ENCODE measurements at places on chromosomes 7 and 10.

GRCh38 chr7:112997831-112998230 is 88.8 kb downstream of the GPR85 start:
- no peak for DNase-seq

DNA sequence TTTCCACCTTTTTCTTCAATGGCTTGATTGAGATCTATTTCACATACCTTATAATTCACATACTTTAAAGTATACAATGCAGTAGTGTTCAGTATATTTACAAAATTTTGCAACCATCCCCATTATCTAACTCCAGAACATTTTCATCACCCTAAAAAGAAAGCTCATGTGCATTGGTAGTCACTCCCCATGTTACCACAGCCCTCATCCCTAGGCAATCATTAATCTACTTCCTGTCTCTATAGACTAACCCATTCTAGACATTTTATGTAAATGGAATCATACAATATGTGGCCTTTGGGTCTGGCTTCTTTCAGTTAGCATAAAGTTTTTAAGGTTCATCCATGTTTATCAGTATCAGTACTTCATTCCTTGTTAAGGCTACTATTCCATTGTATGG is 214.2 kb downstream of the WDR11 start:
- no peak for DNase-seq

DNA sequence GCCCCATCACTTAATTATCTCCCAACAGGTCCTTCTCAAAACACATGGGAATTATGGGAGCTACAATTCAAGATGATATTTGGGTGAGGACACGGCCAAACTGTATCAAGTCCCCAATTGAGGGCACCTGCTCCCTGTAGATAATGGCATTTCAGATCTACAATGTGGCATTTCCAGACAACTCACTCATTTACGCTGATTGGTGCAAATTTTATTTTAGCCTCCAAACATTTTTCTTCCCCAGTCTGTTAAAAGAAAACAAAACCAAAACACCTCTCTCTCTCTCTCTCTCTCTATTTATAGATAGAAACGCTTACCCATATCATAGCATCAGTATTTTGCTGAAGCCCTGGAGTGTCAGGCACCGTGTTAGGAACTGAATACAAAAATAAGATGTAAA is 148.7 kb upstream of the KLF6 start:
- DNase-seq: no peak

- no peak for DNase-seq
Measured at GRCh38 chr7:137772748-137773147, 74.0 kb downstream of the DGKI start.

DNA sequence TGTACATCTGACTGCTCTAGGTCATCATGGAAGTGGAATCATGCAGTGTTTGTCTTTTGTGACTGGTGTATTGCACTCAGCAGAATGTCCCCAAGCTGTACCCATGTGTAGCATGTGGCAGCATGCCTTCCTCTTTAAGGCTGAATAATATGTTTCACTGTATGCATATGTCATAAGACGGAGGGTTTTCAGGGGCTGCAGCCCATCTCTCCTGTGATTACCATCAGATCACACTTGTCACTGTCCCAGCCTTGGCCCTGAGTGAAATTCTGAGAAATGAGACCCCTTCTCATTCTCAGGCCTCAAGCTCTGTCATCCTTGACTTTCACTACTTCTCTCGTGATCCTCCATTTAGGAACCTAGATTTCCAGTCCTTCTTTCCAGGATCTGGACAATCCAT is 50.0 kb downstream of the CPXM2 start:
- DNase-seq: no peak

DNA sequence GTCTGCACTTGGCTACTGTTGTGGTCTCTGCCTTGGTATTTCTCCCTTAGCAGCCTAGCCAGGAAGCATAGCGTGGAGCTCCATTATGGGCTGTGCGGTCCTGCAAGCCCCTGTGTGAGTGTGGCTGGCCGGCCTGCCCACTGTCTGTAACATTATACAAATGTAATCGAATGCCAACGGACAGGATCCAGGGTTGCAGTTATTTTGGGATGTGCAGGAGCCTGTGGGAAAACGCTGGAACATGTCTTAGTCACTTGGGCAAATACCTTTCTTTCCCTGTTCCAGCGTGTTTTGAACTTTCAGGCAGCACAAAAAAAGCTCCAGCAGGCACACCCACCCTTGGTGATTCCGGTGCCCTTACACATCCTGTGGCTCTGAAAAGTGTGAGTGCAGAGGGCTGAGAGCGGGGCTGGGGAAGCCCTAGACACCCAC is 29.5 kb downstream of the BAG3 start:
- DNase-seq: no peak

DNA sequence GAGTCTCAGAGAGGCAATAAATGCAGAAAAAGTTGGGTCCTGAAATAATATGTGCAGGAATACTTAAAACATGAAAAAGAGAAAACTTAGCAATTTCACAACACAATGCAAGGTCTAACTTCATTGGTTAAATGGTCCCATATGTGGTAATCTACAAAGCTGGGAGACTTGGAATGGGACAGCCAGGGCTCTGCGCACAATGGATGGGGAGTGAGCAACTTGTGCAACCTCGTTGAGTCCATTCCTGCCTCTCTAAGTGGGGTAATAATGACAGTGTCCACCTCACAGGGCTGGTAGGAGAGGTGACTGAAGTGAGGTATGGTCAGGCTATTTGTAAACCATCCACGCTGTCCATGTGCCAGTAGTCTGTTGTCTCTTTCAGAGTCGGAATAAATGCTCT is 11.8 kb upstream of the EMX2 start:
- no peak for DNase-seq

- no peak for DNase-seq
Measured at GRCh38 chr10:24513155-24513554, 210.5 kb downstream of the ARHGAP21 start.

DNA sequence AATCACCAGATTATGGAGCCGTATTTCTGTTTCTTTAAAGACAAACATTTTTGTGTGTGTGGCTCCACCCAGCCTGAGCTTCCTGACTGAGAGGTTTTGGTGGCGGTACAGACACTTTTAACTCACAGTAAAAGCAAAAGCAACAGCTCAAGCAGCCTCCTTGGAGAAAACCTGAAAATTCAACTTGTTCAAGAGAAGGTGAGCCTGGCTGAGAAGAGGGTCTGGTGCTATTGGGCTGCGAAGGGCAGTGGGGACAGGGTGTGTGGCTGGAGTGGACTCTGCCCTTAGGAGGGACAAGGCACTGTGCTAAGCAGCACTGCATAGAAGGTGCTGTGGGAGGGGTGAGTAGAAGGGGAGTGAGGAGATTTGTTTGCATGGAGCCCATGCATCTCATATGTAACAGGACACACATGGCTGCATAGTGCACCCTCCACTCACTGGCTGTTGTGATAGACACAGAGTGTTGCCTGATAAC is at the start of gene GIMAP7:
GIMAP7 (plus strand) TSS at position 125 of the 475 bp plus-strand sequence. CDS start 5,103 bp downstream, outside the sequence.
- DNase-seq: no peak

DNA sequence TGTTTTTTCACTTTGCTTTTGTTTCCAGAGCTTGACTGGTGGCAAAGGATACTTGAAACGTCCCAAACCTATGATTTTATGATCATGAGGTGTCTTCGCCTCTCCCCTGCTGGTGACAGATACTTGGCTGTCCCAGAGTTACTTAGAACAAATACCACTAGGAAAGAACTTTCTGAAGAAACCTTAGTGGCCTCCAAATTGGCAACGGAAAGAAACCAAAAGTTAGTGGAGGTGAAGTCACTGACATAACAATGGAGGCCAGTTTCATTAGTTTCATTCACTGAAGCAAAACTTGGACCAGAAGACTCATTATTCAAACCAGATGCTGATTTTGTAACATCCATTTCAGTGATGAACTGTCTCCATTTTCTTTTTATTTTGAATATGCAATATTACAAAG is 68.6 kb downstream of the JAZF1 start:
- DNase-seq: no peak

DNA sequence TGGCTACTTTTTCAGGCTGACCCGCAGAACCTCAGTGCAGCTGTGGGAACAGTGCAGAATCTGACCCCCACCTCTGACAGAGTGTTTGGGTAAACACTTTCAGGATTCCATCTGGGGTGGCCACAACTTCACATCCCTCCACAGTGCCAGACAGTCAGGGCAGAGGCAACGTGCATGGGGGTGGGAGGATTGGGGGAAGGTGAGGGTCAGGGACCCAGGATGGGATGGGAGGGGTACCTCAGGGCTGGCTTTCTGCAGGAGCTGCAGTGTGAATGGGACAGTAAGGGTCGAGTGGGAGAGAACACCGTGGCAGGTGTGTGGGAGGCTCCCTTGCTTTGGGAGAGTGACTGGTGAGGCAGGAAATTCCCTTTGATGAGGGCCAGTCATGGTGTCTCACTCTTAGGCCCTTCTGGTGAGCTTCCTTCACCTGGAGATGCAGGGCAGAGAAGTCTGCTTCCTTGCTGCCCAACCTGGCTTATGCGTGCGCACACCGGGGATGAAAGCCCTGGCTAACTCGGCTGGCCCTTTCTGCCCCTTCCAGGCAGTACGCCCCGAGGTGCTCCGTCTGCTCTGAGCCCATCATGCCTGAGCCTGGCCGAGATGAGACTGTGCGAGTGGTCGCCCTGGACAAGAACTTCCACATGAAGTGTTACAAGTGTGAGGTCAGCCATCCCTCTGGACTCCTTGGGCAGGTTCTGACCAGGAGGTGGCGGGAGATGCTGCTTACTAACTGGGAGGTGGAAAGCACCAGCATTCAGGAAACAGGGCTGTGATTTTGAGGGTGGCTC is 8.4 kb downstream of the ZYX start:
- DNase-seq: no peak

DNA sequence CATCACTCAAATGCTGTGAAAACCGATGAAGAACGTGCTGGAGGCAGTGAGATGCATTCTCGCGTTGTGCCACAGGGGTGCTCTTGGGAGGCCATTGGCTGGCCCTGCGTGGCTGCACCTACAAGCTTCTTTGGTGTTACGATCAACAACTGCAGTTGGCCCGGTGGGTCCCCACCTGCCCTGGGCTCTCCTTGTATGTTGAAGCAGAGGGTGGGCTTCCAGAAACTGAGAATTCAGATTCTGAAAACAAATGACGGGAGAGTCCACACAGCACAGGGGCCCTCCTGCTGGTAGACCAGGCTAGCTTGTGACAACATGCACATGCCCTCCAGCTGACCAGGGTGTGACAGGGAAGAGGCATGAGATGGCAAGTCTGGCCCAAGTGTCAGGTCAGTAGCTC is 23.7 kb upstream of the DDC start:
- DNase-seq: no peak

- DNase-seq: no peak
Measured at GRCh38 chr7:129143724-129144094, 798 bp upstream of the TSPAN33 start.

DNA sequence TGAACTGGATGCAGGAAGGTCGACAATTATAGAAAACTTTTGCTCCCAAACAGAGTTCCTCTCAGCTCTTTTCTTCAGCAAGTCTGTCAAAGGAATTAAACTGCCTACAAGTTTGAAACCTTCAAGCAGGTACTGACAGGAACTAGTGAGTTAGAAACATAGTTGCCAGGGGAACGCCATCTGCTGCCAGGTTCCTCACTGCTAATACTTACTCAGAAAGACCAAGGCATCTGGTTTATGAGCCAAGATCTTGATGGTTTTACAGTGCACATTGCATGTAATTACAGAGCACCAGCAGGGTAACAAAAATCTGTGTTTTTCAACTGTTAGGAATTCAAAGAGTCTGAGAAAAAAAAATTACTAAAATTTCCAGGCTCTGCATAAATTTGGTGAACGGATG is 300.0 kb upstream of the NRG3 start:
- no peak for DNase-seq

GRCh38 chr7:108322925-108323832 is 133.1 kb downstream of the NRCAM start:
- DNase-seq: no peak

DNA sequence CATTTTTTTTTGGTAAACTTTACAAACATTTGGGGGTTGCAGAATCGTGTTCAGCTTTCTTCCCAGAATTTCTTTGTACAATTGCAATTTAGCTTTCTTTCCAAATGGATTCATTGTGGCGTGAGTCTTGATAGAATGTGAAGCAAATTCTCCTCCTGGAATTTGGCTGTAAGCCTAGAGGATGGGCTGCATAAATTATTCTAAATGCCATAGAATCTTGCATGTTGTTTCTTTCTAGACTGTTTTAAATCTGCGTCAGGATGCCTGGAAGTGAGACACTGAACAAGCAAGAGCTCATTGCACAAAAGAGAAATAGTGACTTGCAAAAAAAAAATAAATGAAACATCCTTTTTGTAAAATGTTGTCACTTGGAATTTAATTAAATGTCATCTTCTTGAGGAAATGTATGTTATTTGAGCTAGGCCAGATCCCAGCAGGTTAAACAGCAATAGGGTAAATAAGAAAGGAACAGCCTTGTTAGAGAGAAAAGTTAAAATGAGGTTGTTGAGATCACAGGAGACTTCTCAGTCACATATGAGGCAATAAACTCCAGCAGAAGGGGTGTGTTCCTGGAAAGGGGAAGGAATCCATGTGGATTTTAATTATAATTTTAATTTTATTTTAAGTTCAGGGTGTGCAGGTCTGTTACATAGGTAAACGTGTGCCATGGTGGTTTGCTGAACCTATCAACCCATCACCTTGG is 483.0 kb downstream of the PLXDC2 start:
- DNase-seq: no peak

- no peak for DNase-seq
Measured at GRCh38 chr10:12661671-12662070, 312.3 kb downstream of the CAMK1D start.

GRCh38 chr10:88343761-88344484 is 239.2 kb downstream of the RNLS start:
- no peak for DNase-seq
